SHP77 treated with DMSO at 0.1 percent for 48 hours (cell line): ENCODE measurements at places on chromosomes 11 and 22.

GRCh38 chr11:35515224-35515623, 10.2 kb downstream of the PAMR1 start:
- no peak for DNase-seq

DNA sequence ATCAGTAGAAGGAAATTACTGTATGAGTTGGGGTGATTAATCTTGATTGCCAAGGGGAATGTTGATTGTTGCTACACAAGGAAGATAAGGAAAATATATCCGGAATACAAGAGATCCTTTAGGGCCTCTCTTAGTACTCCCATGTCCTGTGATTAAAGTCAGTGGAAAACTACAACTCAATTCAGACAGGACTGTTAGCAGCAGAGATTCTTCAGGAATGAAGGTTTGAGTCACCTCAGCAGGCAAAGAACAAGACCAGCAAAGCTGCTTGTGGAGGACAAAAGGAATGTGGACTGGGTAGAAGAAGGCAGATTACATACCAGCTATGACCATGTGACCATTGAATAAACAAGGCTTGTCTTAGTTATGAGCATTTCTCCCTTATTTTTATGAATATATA, 478.2 kb downstream of the BUD13 start:
- no peak for DNase-seq

DNA sequence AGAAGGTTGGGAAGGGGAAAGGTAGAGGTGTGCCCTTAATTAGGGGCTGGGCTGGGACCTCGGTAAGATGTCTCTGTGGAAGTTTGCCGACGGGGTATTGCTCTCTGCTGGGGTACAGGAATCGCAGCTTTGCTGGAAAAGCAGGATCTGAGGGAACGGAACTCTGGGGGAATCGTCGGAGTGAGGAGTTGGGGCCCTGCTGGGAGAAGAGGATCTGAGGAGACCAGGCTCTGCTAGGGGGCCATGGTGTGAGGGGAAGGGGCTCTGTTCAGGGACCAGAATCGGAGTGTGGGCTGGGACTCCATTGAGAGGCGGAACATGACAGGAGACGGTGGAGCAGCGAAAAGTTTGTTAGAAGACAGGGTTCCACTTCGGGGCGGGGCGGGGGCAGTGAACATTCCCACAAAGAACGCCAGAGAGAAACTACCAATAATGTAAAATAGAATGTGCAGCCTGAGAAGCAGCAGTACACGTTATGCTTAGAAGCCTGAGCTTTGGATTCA, 456 bp downstream of the AAMDC start:
- DNase-seq = no peak

- no peak for DNase-seq
These were observed 39.9 kb upstream of the BLID start for GRCh38 chr11:122155765-122156527.

DNA sequence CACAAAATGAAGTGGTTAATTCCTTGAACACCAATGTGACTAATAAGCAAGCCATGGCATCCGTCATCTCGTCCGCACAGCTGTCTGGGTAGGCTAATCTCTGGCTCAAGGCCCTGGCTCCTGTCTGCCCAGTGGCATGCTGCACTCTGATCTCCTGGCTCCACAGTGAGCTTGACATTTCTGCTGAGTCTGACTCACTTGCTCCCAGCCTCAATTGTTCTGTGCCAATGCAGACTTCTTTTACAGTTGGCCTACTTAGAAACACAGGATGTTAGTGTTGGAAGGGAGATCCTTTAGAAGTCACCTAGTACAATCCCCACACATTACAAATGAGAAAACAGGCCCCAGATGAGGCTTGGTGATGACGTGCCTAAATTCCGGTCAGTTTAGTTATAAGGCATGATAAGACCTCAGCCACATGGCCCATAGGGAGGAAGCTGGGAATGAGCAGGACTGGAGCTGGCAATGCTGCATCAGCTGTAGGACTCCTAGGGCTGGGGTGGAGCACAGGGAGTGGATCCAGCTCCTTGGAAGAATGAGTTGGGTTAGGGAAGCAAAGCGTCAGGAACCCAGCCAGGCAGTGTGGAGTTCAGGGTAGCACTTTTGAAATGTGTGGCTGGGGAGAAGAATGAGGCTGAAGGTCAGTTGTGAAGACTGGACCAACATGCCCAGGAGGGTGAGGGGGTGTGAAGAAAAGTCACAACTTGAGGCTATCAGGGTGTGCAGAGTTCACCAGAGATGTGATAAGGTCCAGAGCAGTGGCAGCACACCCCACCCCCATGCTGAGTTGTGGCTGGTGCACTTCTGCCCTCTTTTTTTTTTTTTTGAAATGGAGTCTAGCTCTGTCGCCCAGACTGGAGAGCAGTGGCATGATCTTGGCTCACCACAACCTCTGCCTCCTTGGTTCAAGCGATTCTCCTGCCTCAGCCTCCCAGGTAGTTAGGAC, 70.2 kb upstream of the EED start:
- no peak for DNase-seq

- no peak for DNase-seq
These were observed 62.2 kb upstream of the HEPHL1 start for GRCh38 chr11:93958991-93959390.

DNA sequence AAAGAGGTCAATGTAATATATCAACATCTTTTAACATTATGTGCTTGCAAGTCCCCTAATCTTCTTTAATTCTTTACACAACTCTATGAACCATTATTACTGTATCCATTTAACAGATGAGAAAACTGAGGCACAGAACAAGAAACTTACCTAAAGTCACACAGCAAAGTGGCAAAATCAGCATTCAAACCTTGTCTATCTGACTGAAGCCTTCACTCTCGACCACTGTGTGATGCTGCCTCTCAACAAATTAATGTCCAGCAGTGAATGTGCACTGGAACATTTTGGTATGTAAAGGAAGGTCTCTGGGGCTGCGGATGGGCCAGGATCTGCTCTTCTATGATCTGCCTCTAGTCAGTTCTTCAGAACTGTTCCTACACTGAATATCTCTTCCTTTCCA, 42.1 kb downstream of the PRCP start:
- no peak for DNase-seq

DNA sequence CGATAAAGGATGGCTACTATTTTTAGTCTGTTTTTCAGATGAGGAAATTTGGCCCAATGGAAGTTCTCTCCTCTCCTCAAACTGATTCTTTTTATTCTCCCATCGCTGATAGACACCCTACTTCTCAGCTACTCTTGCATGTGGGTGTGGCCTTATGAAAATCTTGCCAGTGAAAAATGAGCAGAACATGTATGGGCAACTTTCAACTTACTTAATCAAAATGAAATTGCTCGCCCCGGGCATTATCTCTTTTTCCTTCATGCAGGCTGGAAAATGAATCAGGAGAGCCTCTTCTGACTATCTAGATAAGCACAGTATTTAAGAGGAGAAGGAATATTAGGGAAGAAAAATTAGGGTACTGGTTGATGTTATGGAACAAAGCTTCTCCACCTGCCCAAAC, 2354.7 kb upstream of the RAG2 start:
- no peak for DNase-seq

DNA sequence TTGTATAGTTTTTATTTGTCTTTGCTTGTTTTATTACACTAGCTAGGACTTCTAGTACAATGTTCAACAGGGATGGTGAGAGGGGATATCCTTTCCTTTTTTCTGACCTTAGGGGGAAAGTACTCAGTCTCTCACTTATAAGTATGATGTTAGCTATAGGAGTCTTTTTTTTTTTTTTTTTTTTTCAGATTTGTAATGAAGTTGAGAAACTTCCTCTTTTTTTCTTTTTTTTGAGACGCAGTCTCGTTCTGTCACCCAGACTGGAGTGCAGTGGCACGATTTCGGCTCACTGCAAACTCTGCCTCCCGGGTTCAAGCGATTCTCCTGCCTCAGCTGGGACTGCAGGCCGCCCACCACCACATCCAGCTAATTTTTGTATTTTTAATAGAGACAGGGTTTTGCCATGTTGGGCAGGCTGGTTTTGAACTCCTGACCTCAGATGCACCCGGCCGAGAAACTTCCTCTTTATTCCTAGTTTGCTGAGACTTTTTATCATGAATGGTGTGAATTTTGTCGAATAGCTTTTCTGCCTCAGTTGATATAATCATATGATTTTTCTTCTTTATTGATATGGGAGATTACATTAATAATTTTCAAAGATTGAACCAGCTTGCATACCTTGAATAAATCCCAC, 10.9 kb downstream of the TRIM22 start:
- no peak for DNase-seq

GRCh38 chr11:45605051-45605450, 60.4 kb downstream of the CHST1 start:
- DNase-seq = no peak

- DNase-seq = no peak
These were observed 4.1 kb downstream of the WEE1 start for GRCh38 chr11:9577556-9577955.

- DNase-seq = no peak
These were observed 696.2 kb upstream of the TENM4 start for GRCh38 chr11:80136991-80137390.

DNA sequence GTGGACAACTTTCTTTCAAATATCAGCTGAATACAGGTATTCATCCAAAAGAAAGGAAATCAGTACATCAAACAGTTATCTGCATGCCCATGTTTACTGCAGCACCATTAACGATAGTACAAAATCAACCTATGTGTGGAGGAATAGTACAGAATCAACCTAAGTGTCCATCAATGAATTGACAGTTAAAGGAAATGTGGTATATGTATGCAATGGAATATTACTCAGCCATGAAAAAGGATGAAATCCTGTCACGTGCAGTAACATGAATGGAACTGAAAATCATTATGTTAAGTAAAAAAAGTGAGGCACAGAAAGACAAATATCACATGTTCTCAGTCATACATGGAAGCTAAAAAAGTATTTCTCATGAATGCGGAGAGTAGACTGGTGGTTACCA, 132.3 kb downstream of the MED15 start:
- DNase-seq = no peak

GRCh38 chr11:64006398-64006797, 20.2 kb downstream of the OTUB1 start:
- no peak for DNase-seq

DNA sequence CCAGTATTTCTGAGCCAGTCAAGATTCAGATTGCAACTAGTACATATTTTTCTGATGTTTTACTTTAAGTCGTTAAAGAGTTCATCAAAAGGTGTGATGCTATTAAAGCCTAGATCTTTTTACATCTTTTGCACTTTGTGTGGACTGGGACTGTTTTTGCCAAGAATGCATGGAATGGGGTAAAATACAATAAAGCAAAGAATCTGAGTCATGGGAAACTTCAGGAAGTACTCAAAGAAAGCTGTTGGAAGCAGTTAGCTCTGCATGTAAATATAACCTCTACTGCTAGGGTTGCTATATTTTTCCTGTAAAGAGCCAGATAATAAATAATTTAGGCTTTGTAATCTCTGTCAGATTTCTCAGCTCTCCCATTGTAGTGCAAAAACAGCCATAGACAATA, 20.9 kb downstream of the ATXN10 start:
- no peak for DNase-seq

DNA sequence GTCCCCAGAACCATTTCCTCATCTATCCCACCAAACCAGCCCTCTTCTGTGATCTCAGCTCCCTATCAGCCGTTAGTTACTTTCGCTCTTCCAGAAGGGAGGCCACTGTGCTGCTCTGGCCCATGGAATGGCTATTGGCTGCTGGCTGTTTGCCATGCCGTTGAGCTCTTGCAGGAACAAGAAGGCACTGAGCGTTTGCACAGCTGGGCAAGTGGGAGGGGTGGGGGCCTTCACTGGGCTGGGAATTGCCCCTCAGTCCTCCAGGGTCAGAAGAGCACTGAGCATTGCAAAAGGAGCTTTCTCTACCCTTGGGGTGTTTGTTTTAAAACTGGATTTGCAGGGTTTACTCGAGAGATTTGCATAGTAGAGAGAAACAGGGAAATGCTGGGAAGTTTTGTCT, 129.0 kb upstream of the PARVA start:
- DNase-seq = peak; percentile 63

GRCh38 chr11:76047766-76048165, 158.5 kb downstream of the WNT11 start:
- no peak for DNase-seq

DNA sequence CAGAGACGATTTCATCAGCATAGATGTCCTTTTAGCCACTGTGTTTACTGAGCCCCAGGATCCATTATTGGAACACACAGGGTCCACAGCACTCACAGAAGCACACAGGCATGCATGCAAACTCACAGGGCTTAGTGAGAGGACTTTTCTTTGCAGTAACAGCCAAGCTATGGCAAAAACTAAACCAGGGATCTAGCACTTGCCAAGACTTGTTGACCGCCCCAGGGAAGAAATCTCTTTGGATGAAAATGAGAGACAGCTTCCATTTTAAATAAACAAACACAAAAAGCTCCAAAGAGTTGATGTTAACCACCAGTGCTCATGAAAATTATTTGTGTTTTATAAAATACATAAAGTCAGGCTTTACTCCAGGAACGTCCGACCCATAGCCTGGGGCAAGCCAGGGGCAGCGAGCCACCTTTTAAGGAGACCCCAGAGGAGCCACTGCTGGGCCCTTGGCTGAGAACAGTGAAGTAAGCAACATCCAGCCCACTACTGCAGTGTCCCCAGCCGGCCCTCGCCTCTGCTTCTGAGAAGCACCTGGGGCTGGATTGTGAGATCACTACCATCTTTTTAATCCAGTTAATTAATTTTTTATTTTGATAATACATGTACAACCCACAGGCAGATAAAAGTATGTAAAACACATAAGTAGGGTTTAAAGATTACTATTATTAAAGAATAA, 22.0 kb upstream of the TFIP11 start:
- no peak for DNase-seq

GRCh38 chr11:104464691-104465090, 300.7 kb upstream of the PDGFD start:
- DNase-seq = no peak

DNA sequence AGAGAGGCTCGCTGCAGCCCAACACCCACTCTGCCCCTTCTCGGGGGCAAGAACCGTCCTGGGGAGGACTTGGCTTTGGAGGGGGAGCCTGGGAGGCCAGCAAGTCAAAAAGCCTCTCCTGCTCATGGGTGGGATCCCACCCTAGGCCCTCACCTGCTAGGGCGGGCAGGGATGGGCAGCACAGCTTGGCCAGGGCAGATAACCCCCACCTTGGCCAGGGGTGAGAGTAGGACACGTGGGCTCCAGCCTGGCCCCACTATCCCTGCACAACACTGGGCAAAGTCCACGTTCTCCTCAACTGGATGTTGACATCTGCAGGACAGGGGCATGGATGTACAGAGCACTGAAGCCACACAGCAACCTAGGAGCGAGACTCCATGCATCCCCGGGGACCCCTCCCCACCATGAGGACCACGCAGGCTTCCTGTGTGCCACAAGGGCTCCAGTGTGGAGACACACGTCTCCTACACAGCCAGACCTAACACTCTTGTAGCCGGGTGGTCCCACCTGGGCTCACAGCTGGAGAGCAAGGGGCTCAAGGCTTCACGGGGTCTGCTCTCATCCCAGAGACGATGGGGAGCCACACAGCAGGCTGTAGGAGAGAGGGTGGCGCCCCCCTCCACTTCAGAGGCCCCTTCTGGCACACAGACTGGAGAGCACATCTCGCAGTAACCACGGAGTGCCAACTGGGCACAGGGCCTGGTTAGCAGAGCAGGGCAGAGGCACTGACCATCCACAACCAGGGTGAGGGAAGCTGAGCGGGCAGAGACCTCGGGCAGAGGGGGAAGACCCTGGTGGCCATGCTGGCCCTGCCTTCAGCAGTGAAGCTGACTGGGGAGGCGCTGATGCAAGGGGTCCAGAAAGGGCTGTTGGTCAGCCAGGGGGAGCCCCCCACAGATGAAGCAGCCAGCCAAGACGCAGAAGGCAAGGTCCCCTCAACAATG, 171.1 kb downstream of the CRYBB2 start:
- DNase-seq = no peak

GRCh38 chr11:126403022-126403581, 47.6 kb downstream of the ST3GAL4 start:
- DNase-seq = no peak

- DNase-seq = no peak
These were observed 36.8 kb upstream of the TP53I11 start for GRCh38 chr11:44987506-44987905.
